Lower leg skin (tissue), 4 donors: ENCODE measurements at places on chromosomes 5 and 9.
A peak's percentile ranks its signal among the peaks of the same experiment; 100 is the strongest.

- no peak for DNase-seq
Measured at GRCh38 chr5:79890930-79891249, 100.2 kb downstream of the MTX3 start.

DNA sequence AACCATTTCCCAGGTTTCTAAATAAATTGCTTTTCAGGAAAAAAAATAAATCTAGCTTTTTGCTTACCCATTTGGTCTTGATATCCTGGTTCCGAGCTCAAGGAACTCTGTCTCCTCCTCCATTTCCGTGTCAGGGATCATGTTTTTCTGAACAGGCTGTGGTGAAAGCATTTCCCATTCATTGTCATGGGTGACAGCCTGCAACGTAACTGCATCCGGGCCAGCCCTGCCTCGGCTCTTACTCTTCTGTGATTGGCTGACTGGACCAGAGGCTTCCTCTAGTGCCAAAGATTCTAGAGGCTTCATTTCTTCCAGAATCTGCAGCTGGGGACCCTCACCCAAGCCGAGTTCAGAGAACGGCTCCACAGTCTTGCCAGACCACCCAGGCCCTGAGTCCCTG lies 61.0 kb upstream of the PCA3 start:
- no peak for DNase-seq

GRCh38 chr5:120452471-120452870 lies 11.6 kb upstream of the PRR16 start:
- DNase-seq = no peak

- no peak for DNase-seq
Measured at GRCh38 chr9:102295188-102295587, 556.7 kb upstream of the GRIN3A start.

DNA sequence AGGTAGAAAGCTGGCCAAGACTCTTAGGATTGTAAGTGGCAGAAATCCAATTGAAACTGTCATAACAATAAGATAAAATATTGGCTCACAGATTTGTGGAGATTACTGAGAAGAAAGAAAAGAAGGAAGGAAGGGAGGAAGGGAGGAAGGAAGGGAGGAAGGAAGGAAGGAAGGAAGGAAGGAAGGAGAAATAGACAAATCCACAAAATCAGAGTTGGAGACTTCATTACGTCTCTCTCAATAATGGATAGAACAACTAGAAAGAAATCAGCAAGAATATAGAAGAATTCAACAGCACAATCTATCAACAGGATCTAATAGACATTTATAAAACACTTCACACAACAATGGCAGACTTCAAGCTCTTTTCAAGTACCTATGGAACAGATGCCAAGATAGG lies 17.9 kb upstream of the PAM start:
- no peak for DNase-seq

DNA sequence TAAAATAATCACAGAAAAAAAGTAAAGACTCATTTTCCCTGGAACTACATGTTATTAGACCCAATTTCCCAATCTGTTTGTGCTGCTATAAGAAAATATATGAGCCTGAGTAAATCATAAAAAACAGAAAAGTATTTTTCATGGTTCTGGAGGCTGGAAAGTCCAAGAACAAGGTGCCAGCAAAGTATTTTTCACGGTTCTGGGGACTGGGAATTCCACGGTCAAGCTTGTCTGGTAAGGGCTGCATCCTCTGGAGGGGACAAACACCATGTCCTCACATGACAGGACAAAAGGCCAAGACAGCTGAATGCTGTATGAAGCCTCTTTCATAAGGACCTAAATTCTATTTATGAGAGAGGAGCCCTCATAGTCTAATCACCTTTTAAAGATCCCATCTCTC lies 172.3 kb downstream of the PLPPR1 start:
- no peak for DNase-seq

DNA sequence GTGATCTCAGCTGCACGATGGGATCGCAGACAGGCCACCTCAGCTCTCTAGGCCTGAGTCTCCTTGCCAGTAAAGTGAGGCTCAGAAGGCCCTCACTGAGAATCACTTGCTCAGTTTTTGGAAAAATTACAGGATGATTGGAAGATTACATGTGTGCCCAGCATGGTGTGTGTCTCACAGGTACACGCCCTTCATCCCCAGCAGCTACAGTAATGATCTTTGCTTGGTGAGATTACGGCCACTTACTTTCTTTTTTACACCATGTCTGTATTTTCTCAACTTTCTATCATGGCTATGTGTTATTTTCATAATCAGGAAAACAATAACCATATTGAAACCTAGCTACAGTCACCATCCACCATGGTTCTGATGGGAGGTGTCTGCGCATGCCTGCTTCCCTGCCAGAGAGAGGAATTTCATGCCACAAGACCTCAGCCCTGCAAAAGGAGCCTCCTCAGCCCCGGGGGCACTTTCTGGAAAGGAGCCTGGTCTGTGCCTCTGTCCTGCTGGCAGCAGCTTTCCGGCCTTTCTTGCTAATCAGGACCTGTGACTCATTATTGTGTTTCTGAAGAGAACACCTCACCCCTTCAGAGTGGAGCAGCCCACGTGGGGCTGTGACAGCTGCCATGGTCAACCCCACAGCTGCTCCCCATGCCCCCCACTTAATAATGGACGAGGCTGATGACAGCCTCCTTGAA lies 64.2 kb upstream of the OLFM1 start:
- DNase-seq = peak; percentile 59

GRCh38 chr9:77997611-77998284 lies 33.9 kb downstream of the GNAQ start:
- DNase-seq = no peak

DNA sequence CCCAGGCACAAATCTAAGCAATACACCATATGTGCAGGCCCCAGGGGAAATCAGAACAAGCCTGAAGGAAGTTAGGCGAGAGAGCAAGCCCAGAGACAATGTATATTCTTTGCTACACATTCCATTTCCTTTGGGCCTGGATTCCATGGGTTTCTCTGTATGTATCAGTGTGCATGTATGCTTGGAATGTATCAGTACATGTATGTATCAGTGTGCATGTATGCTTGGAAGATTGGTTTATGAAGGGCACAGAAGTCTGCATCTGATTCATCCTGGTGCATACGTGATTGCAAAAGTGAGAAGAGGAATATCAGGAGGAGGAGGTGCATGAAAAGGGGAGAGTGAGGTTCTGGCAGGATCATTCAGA lies 232.6 kb upstream of the ANKRD55 start:
- no peak for DNase-seq

- DNase-seq = no peak
Measured at GRCh38 chr5:108280248-108280647, 101.7 kb downstream of the FBXL17 start.

DNA sequence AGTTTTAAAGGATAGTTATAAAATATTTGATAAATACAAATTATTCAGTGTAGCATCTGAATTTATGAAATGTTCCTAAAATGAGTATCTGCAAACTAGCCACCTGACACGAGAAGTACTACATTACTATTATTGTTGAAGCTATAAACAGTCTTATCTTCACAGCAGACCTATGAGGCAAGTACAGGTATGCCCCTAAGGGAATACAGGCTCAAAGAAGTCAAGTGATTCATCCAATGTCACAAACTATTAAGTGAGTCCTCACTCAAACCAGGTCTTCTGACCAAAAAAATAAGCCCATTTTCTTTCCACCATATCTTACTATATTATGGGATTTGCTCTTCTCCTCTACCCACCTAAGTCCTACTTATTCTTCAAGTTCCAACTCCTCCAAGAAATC lies 28.7 kb downstream of the STRBP start:
- DNase-seq = no peak

GRCh38 chr9:90734631-90735030 lies 67.0 kb upstream of the SYK start:
- no peak for DNase-seq

DNA sequence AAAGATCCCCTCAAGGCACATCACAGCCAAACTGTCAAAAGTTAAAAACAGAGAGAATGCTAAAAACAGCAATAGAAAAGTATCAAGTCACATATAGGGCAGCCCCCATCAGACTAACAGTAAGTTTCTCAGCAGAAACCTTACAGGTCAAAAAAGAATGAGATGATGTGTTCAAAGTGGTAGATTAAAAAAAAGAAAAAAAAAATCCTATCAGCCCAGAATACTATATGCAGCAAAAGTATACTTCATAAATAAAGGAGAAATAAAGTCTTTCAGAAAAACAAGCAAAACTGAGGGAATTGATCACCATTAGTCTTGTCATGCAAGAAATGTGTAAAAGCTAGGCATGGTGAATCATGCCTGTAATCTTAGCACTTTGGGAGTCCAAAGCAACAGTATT lies 99.9 kb upstream of the RAD23B start:
- DNase-seq = no peak

DNA sequence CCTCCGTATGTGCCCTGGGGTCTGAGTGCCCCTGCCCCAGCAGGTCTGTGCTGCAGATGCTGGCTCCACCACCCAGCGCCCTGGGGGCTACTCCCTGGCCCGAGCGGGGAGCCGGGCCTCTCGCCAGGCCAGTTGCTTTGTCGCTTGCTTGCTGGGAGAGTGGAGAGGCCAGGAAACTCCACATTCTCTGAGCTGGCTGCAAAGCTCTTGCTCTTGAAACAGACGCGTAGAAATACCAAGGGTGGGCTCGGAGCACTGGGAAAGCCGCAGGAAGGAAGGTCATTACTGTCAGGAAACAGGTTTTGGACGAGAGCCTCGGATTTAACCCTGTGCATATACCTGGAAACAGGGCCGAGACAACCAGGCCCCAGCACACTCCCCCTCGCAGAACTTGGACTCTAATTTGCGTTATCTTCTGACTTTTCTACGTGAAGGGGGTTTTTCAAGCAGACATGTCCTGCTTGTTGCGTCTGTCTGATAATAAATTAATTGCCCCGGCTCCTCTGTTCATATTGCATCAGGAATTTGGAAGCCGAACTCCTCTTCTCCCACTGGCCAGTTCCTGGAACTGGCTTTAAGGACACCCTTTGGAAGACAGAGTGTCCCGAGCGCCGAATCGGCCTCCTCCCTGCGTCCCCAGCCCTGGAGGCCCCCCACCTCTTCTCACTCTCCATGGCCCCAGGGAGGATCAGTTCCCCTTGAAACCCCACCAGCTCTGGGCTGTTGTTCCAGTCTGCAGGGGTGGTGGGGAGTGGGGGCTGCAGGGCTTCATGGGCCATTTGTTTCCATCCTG lies 11.2 kb downstream of the ADAMTSL2 start:
- no peak for DNase-seq

DNA sequence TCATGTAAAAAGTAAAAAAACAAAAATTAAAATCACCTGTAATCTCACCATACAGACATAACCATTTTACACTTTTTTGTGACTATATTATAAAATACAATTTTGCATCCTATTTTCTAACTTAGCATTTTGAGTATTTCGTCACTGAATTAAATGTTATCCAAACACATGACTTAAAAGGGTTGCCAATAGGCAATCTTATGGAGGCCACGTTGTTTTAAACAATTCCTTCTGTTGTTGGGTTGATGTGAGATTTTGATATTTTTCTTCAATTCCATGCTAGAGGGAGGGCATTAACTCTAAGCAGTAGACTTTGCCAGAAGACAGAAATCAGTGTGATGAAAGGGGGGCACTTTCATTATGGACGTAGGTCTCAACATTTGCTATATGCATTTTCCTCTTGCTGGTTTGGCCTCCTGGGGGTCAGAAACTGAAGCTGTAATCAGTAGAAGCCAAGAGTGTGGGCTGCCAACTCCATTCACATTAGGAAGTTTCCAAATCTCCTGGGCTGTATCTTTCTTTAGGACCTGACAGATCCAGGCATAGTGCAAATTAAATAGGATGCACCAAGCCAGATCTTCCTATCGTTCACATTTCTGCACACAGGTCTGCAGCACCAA lies 614.2 kb upstream of the CLINT1 start:
- no peak for DNase-seq

DNA sequence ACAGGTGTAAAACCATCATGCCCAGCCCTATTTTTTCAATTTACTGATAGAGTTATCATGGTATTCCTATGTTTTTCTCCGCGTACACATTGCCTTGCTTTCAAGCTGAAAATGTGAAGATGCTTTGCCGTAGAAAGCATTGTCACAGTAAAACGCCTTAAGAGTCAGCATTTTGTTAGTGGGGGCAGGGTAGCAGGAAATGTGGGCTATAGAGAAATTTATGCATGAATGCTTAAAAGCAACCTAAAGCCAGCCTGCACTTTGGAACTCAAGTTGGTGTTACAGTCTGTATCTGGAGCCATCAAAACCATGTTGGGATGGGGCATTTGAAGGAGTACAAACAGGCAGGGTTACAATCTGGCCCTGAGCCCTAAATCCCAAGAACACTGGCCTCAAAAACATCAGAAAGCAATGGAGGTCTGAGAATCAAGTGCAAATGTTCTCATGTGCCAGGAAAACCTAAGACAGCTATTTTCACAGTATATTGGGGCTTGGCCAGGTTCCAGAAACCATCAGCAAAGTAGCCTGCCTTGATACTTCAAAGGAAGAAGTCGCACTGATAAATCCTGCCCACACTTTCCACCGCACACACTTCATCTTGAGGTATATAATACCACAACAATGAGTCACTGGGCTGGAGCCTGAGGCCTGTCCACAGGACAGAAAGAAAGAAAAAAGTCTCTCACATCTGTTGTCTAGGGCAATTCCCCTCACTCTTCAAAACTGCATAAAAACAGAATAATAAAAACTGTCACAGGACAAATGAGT lies 313.8 kb downstream of the ENC1 start:
- DNase-seq = peak; percentile 25

- DNase-seq = peak; percentile 77
Measured at GRCh38 chr9:33375841-33376321, 26.5 kb downstream of the AQP7 start.

DNA sequence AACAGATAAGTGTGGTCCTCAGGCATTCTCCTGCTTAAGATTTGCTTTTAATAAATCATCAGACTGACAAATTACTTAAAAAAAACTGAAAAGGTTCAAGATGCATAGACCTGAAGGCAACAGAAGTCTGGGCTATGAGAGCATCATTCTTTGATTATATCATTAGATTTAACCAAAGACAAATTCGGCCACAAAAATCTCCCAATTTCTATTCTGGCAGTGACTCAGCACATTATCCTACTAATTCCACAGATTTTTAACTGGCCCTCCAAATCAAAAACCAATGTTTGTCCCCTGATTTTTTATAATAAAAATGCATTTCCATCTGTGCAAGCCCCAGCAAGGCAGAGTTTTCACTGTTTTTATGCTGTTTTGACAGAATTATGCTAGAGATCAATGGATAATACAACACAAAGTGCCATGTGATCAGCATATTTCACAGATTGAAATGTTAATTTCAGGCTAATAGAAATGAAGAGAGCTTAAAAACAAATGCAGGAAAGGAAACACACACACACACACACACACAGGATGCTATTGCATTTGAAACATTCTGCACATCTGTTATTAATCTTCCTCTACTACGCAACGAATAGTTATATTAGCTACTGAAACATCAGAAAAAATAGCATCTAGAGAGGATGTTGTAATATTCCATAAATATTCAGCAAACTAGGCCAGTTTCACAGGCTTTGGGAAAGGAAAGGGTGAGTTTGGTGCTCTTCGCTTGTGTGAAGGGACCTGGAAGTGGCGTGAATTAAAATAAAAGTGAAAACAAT lies 177.6 kb upstream of the ST8SIA4 start:
- DNase-seq = no peak

DNA sequence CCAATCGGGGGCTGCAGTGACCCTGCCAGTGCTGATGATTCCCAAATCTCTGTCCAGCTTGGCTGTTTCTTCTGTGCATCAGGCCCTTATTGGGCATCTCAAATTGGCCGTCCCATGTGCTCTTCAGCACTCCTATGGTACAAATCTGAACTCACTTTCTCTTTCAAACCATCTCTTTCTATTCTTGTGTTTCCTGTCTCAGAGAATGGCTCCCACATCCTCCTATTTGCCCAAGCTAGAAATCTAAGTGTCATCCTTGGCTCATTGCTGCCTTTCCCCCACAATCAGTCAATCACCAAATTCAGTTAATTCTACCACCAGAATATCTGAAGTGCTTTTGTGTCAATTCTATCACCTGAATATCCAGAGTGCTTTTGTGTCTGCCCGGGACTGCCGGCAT lies 336.6 kb downstream of the CWC27 start:
- no peak for DNase-seq
